Muscle of leg (tissue), 16 donors: ENCODE measurements at places on chromosomes 13 and 19. TPM values are rescaled to one million over a fixed set of nuclear protein-coding genes. Genes with fewer than 3 reads are reported as not detected.

The CBARP gene
- 1.6 TPM for polyA plus RNA-seq

The CACNG7 gene
- polyA plus RNA-seq = 0.69 TPM

The KIR3DL1 gene
- not detected for polyA plus RNA-seq

The RAB3D gene
- polyA plus RNA-seq = 7.9 TPM

The SPACA4 gene
- not detected for polyA plus RNA-seq

The ZNF492 gene
- 1.4 TPM for polyA plus RNA-seq

The TDRD12 gene
- polyA plus RNA-seq = 0.95 TPM

The ZNF587B gene
- 6.9 TPM for polyA plus RNA-seq

The CDC34 gene
- polyA plus RNA-seq = 74.9 TPM

The FPR1 gene
- polyA plus RNA-seq = 1.9 TPM

The PSPN gene
- polyA plus RNA-seq = 1.2 TPM

The GFY gene
- polyA plus RNA-seq = not detected

The DACT3 gene
- polyA plus RNA-seq = 23.4 TPM

The STOML3 gene
- 0.28 TPM for polyA plus RNA-seq

The NBEA gene
- 14.8 TPM for polyA plus RNA-seq

The RXFP2 gene
- polyA plus RNA-seq = 0.17 TPM

The CKM gene
- polyA plus RNA-seq = 3,729 TPM

The ATP8B3 gene
- polyA plus RNA-seq = 1.2 TPM

The PRTN3 gene
- polyA plus RNA-seq = 1.5 TPM

The CCDC8 gene
- polyA plus RNA-seq = 80.7 TPM

The EIF3K gene
- polyA plus RNA-seq = 377 TPM

The KLHL26 gene
- polyA plus RNA-seq = 5.7 TPM

The ZGLP1 gene
- polyA plus RNA-seq = 2.0 TPM

The TTYH1 gene
- 2.7 TPM for polyA plus RNA-seq

The KCNN4 gene
- polyA plus RNA-seq = 0.79 TPM

The WDR87 gene
- polyA plus RNA-seq = 0.08 TPM

The SERPINE3 gene
- 0.07 TPM for polyA plus RNA-seq

The VSIG10L gene
- 0.97 TPM for polyA plus RNA-seq

The PTGIR gene
- 4.3 TPM for polyA plus RNA-seq

The PLPP2 gene
- 0.41 TPM for polyA plus RNA-seq

The MAG gene
- polyA plus RNA-seq = 0.43 TPM

The LRRC63 gene
- 0.17 TPM for polyA plus RNA-seq

The ZNF841 gene
- polyA plus RNA-seq = 14.4 TPM
